ENCODE measurements at places on chromosomes 11 and 22.
A peak's percentile ranks its signal among the peaks of the same experiment; 100 is the strongest.

DNA sequence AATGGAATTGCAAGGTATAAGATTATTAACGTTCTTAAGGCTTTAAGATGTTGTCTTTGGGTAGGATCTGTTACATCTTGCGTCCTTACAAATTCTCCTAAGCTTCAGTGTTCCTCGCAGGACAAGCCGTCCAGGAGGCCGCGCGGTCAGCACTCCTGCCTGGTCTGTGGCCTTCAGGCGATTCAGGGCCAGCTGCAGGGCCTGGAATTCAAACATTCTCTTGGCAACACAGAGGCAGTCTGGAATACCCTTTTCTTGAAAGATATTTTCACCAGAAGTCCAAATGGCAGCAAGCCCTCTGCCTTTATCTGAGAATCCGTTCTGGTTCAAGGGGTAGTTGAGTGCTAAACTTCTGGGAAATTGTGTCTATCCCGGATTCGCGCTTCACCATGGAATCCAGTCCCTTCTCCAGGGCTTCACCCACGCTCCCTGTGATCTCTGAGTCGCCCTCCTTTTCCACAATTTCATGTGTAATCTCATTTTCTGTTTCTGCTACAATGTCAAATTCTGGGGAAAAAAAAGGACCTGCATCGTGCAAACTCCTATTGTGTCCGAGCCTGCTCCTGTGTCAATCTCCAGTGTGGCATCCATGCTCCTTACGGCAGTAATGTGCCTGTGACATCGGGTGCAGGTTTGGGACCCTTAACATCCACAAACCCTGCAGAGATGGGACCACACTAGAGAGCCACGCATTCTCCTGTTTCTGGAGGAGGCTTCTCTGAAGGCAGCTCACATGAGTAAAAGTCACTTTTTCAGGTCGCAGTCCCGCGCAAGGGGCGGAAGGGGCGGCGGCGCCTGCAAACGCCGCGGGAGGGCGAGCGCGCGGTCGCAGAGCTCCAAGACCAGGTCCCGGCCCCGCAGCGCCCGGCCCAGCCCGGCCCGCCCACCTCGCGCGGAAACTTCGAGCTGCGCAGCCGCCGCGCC lies 25.4 kb upstream of the SORL1 start:
- peak; percentile 31 for DNase-seq

DNA sequence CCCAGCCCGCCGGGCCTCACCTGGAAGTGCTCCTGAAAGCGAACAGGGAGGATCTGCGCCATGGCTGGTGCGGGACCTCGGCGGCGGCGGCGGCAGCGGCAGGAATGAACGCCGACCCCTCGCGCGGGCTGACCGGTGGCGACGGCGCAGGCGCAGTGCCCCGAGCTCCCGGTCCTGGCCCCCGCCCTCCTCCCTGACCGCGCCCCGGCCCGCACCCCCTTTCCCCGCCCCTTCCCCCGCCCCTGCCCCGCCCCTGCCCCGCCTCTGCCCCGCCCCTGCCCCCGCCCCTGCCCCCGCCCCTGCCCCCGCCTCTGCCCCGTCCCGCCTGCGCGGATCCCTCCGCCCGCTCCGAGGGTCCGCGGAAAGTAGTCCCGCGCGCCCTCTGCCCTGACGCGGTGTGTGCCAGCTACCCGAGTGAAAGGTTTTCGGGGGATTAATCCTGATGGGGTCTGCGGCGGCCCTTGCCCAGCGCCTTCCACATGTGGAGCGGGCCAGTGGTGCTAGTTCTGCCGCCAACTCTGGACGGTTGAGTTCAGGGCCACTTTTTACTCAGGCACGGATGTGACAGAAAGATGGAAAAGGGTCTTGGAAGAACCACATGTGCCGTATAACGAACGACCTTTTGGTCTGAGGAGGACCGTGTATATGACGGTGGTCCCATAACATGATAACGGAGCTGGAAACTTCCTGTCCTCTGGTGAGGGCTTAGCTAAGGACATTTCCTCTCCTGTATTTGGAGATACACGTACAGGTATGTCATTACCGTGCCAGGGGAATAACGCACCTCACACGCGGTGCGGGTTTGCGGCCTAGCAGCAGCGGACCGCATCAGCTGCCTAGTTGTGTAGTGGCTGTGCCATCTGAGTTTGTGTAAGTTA lies at the start of gene CLTCL1:
TSS of gene CLTCL1 (minus strand) at position 140 of the 878 bp plus-strand sequence. CDS start at position 62, 78 bp downstream.
- peak; percentile 91 for DNase-seq

GRCh38 chr22:38758276-38758945 lies 2.6 kb upstream of the SUN2 start:
- no peak for DNase-seq

- no peak for DNase-seq
Measured at GRCh38 chr11:16897470-16898061, 116.6 kb downstream of the PLEKHA7 start.

GRCh38 chr11:62664405-62665074 lies 470 bp downstream of the C11orf98 start:
- peak; percentile 69 for DNase-seq

DNA sequence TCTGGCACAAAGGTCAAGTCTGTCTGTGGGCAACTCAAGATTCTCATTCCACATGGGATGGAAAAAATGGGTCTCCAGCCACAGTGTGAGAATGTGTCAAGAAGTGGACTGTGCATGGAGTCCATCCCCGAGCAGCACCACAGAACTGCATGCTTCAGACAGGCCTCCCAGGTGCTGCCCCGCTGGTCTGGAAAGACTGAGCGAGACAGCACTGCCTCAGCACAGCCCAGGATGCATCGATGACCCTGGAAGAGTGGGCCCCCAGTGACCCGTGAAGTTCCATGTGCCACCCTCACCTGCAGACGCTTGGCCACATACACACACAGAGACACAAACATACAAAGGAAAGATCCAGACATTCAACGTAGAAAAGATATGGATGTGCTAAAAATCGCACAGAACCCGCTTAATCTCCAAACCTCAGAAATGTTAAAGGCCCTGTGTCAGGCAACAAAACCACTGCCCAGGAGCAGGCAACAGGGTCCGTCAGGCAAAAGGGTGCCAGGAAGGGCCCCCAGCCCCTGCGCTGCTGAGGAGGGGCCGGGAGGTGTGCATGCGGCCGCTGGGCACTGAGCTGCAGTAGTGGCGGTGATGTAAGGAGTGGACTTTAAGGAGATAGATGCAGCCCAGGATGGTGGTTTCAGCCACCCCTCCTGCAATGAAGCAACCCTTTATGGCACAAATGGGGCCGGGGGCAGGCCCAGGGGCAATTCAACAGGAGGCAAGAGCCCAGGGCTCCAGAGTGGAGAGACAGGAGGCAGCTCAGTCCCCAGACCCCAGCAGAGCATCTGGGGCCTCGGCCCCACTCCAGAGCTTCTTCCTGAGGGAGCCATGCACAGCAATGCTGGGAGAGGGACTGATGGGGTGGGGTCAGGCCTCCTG lies 84.7 kb downstream of the DGCR2 start:
- DNase-seq: no peak

GRCh38 chr11:124899383-124900145 lies 1.9 kb upstream of the ROBO4 start:
- DNase-seq: no peak

Data from tongue (tissue), 3 donors.